Stimulated activated CD4-positive, alpha-beta T cell treated with anti-CD3 and anti-CD28 coated beads, Interleukin-1b, Interleukin-23, amount 100 ng/mL, for 1 hour (primary cell): ENCODE measurements at places on chromosomes 4 and X.

- DNase-seq = no peak
Observed at GRCh38 chrX:24483596-24483995, 18.5 kb downstream of the PDK3 start.

DNA sequence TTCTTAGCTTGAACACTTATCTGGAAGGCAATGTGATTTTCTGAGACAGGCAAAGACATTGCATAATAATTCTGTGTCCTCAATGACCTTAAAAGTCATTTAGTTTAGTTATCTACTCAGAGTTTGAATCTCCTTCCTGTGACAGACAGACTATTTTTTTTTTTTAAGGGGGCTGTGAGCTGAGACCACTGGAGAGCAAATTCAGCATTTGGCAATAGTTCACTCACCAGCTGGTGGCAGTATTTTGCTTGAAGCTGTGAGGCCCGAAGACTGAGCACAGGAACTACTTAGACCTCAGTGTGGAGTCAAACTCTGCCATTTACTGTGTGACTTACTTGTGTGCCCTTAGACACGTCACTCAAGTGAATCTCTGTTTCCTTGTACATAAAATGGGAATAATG lies 22.9 kb upstream of the CPE start:
- no peak for DNase-seq

DNA sequence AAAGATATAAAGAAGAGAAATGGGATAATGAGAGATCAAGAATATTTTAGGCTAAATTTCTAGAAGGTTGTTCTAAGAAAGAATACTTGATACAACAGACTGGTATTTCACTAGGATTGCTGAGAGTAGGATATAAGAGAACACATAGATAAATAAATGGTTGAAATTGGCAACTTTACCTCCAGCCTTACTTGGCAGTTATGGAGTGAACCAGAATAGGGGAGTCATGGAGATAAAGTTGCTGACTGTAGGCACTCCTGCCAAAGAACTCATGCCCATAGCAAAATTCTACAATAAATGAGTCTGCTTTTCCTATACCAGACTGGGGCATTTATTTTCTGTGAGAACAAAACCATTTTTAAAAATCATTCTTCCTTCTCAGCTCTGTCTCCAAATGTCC lies 26.4 kb upstream of the MMRN1 start:
- no peak for DNase-seq

GRCh38 chr4:78145622-78146021 lies 88.5 kb downstream of the FRAS1 start:
- DNase-seq = no peak
